ENCODE measurements at places on chromosomes 16 and 17.

GRCh38 chr16:6114691-6115090, 1017.1 kb upstream of the EEF2KMT start:
- no peak for DNase-seq

GRCh38 chr17:40813804-40814203, 8.6 kb downstream of the KRT10 start:
- DNase-seq = no peak

DNA sequence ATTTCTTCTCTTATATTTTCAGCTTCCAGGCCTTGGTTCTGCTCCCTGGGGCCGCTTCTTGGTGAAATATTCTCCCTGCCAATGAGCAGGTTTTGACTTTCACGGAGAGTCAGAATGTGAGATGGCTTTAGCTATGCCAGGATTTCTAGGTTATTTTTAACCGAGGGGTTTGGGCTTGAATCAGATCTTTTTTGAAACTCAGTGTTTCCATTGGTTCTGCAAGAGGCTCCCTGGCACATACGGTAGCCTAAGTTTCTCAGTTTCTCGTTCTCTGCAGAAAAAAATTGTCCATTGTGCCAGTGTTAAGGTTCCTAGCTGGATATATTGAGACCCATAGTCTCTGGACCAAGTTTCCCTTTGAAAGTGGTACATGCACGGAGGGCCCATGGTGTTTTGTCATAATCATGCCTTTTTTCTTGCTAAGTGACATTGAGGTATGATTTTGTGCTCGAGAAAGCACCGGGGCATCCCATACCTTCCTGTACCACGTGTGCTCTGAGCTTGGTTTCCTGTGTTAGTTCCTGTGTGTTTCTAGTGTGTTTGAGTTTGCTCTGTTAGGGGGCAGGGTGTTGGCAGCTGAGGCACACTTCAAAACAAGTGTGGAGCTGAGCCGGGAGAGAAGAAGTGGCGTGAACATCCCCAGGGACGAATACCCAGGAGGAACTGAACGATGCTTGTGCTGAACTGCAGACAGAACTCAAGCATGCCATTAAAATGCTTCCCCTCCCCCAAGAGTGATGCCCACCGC, 127.2 kb downstream of the HS3ST3B1 start:
- DNase-seq = no peak

DNA sequence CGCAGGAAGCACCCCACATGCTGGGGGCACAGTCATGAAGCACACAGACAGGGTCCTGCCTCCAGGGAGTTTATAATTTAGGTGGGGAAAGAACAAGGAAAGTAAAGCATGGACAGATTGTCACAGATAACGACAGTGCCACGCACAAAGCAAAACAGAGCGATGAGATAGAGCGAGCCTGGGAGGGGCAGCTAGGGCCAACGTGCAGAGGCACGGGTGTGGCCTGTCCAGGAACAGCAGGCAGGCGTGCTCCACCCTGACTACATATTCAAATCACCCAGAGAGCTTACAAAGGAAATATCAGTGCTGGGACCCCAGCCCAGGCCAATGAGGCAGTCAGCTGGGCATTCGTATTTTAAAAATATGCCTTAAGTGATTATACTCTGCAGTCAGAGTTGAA, 16.8 kb downstream of the LGALS9 start:
- no peak for DNase-seq

- DNase-seq = no peak
Observed at GRCh38 chr17:9887508-9887907, 17.6 kb downstream of the RCVRN start.

GRCh38 chr17:5931616-5932015, 138.6 kb upstream of the WSCD1 start:
- no peak for DNase-seq

DNA sequence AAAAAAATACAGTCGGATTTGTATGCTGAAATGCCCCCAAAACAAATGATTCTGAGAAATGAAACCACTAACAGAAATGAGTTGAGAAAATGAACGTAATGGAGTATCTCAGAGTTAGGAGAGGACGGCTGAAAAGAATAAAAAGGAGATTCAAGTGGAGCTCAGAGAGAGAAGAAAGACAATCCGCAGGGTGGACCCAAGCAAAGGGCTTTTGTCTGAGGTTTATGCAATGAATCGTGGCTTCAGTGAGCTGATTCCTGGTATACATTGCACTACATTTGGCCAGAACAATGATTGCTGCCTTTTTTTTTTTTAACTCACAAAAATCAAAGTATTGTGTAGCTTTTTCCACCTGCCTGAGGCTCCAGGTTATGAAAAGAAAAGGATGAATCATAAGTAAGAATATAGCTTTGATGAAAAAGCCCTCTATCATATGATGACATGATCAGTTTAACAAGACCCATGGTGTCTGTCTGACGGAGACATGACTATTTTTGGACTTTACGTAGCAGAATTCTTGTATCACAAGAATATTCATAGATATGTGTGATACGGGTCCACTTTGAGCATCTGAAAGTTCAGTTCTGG, 4.4 kb upstream of the MED9 start:
- DNase-seq = no peak

GRCh38 chr17:18021372-18021771, 17.6 kb downstream of the ATPAF2 start:
- DNase-seq = no peak

GRCh38 chr16:58377932-58378331, 14.3 kb upstream of the GINS3 start:
- no peak for DNase-seq

- DNase-seq = no peak
Observed at GRCh38 chr16:3147046-3147756, 12.4 kb downstream of the ZNF213 start.

DNA sequence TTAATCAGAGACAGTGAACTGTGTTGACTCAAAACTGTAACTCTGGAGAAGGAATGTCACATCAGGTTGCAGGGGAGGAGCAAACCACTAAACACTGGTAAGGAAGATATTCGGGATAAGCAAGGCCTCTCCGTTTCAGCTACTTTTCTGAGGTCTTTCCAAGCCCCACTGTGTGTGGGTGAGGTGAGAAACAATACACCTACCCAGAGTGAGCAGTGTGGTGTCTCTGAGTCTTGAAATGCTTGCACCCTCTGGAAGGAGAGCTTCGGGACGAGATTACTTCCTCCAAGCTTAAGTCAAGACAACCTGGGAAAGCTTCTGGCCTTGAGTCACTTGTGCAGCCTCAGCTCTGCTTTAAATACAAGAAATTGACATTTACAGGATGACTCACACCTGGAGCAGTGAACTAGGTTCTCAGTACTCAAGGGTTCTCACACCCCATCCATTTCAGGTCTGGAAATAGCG, 2.5 kb upstream of the MAP3K14 start:
- DNase-seq = no peak

DNA sequence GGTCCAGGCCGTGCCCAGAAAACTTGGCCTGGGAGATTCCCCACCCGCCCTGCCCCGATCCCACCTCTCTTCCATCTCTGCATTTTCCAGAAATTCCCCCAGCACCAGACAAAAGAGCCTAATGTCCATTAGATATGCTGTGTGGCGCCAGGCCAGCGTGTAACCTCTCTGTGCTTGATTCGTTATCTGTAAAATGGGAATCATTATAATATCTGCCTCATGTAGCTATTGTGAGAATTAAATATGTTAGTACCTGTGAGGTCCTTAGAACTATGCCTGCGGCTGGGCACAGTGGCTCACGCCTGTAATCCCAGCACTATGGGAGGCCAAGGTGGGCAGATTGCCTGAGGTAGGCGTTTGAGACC, 33.6 kb upstream of the IL21R start:
- no peak for DNase-seq

GRCh38 chr17:78208486-78208885, 5.6 kb upstream of the BIRC5 start:
- DNase-seq = no peak

- no peak for DNase-seq
Observed at GRCh38 chr17:73635101-73635817, 9.0 kb downstream of the SDK2 start.

DNA sequence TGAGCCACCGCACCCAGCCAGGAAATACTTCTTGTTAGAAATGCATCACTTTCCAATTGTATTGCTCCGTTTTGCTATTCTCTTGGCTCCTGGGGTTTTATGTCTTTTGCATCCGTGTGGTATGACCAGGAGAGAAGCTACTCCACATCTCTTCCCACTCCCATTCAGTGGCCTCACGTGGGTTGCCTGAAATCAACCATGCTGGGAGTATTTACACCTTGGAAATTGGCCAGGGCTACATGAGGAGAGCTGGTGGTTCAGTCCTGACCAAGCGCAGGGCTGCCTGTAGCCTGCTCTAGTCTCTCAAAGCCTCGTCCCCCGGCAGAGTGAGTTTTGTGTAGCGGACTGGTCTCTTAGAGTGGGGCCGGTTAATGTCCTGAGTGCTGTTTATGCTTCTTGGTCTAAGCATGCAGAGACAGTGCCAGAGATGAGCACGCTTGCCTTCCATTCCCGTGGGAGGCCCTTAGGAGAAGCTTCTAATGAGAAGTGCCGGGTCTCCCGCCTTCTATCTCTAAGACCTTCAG, 3.8 kb downstream of the WFDC1 start:
- no peak for DNase-seq

DNA sequence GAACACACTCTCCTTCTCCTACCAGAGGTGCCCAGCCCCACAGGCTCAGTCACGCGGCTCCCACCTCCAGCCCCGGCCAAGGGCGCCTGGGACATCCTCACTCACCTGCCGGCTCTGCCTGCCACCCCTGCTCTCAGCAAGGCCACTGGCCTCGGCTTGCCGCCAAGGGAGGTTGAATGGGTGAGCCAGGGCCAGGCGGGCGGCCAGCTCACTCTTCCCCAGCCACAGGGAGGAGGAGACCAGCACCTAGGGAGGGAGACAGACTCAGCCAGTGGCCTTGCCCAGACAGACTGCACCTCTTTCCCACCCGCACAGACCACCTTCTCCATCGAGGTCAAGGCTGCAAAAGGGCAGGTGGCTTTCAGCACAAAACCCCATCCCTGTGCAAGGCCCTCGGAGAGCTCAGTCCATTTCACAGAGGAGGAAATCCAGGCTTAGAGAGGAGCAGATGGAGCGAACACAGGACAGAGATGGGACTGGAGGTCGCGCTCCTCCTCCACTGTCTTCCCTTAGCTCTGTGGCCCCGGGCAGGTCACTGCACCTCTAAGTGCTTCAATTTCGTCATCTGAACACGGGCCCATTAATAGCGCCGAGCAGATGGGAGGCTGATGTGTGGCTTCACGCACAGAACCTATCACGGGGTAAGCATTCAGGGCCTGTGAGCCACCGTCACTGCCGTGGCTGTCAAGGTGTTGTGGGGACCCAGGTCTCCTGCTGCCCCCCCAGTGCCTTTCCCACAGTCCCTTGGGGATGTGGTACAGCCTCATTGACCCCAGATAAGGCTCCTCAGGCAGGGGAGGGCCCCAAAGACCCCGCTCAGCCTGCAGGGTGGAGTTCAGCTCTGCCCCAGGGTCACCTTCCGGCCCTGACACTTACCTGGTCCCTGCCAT, 56.1 kb downstream of the RMI2 start:
- DNase-seq = no peak

GRCh38 chr16:67883872-67884261, 818 bp upstream of the NRN1L start:
- DNase-seq = no peak

DNA sequence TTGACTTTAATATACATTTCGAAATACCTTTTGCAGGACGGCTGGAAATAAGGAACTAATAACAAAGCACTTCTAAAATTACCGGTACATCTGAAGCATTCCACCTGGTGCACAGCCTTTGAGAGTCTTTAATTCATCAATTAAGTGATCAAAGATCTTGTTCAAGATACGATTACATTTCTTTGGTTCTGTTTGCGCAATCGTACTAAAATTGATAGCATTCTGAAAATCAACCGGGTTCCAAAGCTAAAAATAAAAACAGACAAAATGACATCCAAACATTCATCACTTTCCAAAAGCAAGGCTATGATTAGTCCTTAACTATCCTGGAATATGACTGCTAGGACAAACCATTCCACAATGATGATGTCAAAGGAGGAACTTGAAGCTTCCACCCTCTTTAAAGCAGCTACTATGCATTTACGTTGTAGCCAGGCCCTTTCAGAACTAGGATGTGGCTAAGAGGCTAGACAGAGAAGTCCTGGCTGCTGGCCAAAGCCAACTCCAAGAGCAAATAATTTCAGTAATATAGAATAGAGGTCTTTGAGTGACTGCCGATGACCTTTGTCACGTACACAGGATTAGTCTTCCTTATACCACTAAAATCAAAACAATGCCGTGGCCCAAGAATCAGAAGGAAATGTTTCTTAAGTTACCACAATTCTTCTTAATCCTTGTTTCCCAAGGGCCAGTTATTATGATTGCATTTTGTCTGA, 299.8 kb upstream of the PSMD7 start:
- DNase-seq = no peak

DNA sequence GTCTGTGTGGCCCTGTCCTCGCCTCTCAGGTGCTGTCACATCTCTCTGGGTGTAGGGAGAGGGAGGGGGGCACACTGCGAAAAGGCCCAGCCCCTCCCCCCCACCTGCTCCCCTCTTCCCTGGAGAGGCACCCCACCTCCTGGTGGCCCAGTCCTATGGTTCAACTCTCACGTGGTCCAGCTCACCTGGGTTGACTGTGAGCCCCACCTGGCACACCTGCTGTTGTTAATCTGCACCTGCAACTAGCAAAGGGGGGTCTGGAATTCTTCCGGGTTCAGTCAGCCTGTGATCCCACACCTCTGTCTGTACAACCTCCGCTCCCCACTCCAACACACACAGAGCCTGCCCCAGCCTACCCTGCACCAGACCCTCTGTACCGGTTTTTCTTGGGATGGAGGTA, 2.0 kb upstream of the SYNGR2 start:
- DNase-seq = no peak

- DNase-seq = peak; percentile 86
Observed at GRCh38 chr16:75087375-75087979, 29.1 kb downstream of the LDHD start.

DNA sequence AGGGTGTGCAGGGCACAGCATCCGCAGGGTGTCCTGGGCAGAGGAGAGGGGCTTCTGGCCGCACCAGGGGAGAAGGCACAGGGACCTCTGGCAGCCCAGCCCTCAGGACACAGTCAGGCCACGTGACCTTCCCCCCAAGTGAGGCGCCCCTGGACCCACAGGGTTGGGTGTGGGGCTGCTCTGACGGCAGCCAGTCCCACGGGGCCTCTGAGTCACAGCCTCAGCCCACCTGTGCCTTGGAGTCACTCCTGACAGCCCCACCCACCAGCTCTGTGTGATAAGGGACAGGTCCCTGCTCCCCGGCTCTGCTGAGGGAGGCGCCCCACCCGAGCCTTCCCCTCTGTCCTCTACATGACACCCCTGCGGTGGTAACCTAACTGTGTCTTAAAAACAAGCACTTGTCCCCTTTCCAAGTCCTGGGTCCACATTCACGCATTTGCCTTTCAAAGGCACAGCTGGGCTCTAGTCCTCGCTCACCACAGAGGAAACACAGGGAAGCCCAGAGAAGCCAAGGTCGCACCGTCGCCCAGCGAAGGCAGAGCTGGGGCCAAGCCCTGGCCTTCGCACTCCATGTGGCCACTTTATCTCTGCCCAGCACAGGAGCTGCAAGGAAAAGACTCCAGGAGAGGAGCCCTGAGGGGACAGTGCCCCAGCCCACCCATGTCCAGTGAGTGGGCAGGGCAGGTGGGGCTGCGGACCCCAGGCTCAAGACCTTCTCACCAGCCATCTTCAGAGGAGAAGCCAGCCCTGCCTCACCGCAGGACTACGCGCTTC, 5.1 kb upstream of the NPTX1 start:
- DNase-seq = no peak

- DNase-seq = no peak
Observed at GRCh38 chr16:50838165-50838564, 96.3 kb downstream of the CYLD start.
